Effector memory CD8-positive, alpha-beta T cell (primary cell): ENCODE measurements at places on chromosomes 3 and 15.

DNA sequence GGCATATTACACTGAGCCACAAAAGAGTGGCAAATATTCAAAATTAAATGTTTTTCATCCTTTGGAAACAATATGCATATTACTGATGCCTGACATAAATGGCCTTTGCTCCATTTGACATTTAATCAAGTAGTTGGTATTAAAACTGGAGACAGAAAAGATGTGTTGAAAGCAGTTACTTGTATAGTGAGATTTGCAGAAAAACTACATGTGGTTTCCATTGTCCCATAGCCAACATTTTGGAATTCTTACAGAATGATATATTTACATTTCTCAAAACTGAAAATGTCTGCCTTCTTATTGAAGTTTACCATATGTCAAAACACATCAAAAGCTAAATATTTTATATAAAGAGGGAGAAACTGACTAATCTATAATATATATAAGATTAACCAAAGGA lies 21.6 kb downstream of the SHOX2 start:
- DNase-seq: no peak

GRCh38 chr3:43686700-43687498 lies 3.8 kb upstream of the ABHD5 start:
- no peak for DNase-seq

- DNase-seq: no peak
Measured at GRCh38 chr3:114005481-114005880, 50.8 kb downstream of the CCDC191 start.

- DNase-seq: no peak
Measured at GRCh38 chr15:99994849-99995248, 261.6 kb upstream of the LYSMD4 start.

- no peak for DNase-seq
Measured at GRCh38 chr15:92595506-92596381, 59.8 kb downstream of the FAM174B start.
